ENCODE measurements at places on chromosomes 4 and X. TPM values are rescaled to one million over a fixed set of nuclear protein-coding genes. Genes with fewer than 3 reads are reported as not detected.

INTS6L gene
- total RNA-seq: 5.9 TPM

USP51 gene
- total RNA-seq: 0.17 TPM

IGSF1 gene
- total RNA-seq: not detected

ARR3 gene
- not detected for total RNA-seq

ADH6 gene
- not detected for total RNA-seq

UBA1 gene
- total RNA-seq: 248 TPM

VCX2 gene
- not detected for total RNA-seq

EDA2R gene
- total RNA-seq: 30.3 TPM

GRIA3 gene
- not detected for total RNA-seq

MAGEB10 gene
- not detected for total RNA-seq

DEFB131A gene
- not detected for total RNA-seq

CPE gene
- total RNA-seq: 9.1 TPM

SMR3B gene
- total RNA-seq: not detected

DAPP1 gene
- total RNA-seq: 24.7 TPM

HMX1 gene
- not detected for total RNA-seq

PNMA3 gene
- not detected for total RNA-seq

PABPC1L2B gene
- not detected for total RNA-seq

PCDH18 gene
- total RNA-seq: 3.5 TPM

BGN gene
- 1.4 TPM for total RNA-seq

CENPVL2 gene
- not detected for total RNA-seq

MAOA gene
- total RNA-seq: 9.8 TPM

ATP1B4 gene
- total RNA-seq: not detected

RADX gene
- 2.2 TPM for total RNA-seq

TMSB4X gene
- total RNA-seq: 901 TPM
